Activated T-cell treated with anti-CD3 and anti-CD28 coated beads for 1 hour (primary cell): ENCODE measurements at places on chromosomes 3 and 15.

GRCh38 chr3:52432225-52432624 is 12.7 kb downstream of the SEMA3G start:
- DNase-seq: no peak

DNA sequence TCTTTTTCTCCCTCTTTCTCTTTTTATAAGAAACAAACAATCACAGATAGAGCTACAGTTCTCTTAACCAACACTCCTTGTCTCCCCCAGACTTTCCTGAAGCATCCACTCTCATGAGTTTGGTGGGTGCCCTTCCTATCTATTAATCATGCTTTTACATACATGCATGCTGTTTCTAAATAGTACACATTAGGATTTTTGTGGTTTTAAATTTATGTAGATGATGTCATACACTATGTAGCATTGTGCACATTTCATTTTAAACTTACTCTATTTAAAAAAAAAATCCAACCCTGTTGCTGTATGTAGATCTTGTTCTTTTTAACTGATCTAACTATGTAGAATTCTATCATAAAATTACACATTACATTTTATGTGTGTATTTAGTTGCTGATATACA is 104.3 kb upstream of the MRPS22 start:
- DNase-seq: no peak

DNA sequence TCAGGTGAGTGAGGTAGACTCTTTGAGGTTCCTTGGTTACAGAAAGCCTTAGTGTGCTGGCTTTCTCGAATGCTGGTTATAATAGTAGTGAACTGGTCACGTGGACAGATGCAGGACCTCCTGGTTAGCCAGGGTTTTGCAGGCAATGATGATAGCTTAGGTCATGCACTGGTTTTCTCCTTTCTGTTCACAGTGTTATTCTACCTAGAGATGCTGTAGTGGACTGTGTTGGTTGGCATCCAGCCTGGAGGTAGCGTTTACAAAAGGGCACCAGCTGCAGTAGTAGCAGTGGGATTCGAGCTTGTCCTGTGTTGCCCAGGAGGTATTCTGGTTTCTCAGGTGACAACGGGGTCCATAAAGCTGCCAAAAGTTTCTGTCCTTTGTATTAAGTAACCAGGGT is 27.0 kb downstream of the PCCB start:
- DNase-seq: no peak

- no peak for DNase-seq
Observed at GRCh38 chr15:80076321-80077318, 17.1 kb downstream of the ZFAND6 start.
